ENCODE measurements at places on chromosomes 11 and 22.

DNA sequence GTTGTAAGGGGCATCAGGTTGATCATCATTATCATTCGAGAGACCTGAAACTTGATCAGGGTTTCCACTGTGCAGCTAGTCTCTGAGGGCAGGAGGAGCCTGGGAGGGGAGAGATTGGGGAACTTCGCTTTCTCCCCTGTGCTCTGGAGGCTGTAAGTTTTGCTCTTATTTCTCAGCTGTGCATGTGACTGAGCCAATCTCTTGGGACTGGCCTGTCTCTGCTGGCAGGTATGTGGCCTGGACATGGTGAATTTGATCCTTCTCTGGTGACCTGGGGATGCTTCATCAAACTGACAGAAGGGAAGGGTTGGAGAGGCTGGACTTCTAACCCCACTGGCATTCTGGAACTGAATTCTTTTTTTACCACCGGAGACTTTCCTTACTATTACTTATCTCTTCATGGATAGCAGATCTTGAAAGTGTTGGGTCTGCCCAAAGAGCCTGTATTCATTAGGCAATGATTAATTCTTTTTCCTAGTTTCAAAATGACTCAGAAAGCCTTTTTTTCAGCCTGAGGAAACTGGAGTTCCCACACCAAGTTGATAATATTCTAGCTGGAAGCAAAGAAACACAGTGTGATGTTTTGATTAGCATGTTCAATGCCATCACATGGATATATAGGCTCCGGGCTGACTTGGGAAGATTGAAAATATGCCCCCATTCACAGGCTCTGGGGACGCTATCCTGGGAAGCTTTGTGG lies 36.5 kb downstream of the TSPAN18 start:
- DNase-seq, result no peak

- DNase-seq, result no peak
Measured at GRCh38 chr11:44507491-44507890, 58.0 kb upstream of the CD82 start.

DNA sequence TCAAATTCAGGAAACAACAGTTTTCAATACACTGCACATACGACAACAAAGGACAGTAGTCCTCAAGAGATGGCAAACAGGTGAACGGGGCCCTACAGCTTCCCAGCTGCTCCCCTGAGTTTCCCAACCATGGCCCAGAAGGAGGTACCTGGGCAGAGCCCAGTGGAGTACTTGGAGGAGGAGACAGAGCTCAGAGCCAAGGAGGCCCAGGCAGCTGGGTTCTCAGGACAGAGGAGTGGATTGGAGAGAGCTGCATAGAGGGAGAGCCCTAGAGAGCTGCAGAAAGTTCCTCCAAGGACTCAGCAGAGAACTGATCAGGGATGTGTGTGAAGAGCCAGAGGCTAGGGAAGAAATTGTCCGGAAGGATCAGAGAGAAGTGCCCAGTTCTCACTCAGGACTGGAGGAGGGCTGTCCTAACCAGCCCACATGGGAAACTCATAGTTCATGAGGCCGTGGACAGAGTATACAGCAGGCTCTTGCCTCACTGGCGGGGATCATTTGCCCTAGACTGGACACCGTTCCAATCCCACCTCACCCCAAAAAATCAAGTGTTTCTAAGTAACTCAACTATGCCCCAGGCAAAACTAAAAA lies 7.6 kb upstream of the ASCL2 start:
- no peak for DNase-seq

GRCh38 chr11:18449251-18449650 lies 6.4 kb upstream of the LDHAL6A start:
- DNase-seq, result no peak

DNA sequence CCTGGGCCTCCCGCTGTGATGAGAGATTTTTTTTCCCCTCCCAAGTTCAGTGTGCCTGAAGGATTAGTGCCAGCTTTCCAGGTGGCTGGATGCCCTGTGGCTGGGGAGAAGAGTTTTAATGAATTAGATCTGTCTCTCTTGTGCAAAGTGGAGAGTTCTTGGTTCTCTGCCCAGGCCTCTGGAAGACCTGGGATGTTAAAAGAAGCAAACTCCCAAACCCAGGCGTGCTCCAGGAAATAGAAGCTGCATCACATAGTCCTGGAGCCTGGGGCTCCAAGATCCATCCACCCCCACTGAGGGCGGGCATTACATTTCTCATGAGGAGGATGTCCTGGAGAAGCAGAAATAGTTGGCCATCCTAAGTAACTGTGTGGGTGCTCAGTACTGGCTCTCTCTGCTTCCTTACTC lies 30.6 kb downstream of the SDHAF2 start:
- peak; percentile 31 for DNase-seq

DNA sequence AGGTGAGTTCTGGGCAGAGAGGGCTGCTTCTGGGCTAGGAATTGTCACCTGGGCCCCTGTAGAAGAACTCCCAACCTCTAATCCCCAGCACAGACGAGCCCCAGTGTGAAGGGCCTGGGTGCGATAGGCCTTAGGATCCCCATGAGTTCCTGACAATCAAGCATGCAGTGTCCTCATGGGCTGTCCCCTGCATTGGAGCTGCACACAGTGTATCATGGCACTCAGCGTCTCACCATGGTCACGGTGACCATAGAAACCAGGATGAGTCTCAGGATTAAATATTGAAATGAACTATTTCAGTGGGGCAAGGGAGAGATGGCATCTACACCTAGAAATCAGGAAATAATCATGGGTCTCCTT lies 292 bp downstream of the SCGB2A1 start:
- DNase-seq, result no peak

GRCh38 chr22:50190941-50191741 lies 5.4 kb downstream of the TRABD start:
- no peak for DNase-seq

- no peak for DNase-seq
Measured at GRCh38 chr11:111523343-111523742, 8.8 kb downstream of the HOATZ start.

GRCh38 chr11:10379426-10379825 lies 74.6 kb downstream of the ADM start:
- no peak for DNase-seq

- DNase-seq, result peak; percentile 38
Measured at GRCh38 chr22:38733724-38734381, 21.9 kb downstream of the SUN2 start.

DNA sequence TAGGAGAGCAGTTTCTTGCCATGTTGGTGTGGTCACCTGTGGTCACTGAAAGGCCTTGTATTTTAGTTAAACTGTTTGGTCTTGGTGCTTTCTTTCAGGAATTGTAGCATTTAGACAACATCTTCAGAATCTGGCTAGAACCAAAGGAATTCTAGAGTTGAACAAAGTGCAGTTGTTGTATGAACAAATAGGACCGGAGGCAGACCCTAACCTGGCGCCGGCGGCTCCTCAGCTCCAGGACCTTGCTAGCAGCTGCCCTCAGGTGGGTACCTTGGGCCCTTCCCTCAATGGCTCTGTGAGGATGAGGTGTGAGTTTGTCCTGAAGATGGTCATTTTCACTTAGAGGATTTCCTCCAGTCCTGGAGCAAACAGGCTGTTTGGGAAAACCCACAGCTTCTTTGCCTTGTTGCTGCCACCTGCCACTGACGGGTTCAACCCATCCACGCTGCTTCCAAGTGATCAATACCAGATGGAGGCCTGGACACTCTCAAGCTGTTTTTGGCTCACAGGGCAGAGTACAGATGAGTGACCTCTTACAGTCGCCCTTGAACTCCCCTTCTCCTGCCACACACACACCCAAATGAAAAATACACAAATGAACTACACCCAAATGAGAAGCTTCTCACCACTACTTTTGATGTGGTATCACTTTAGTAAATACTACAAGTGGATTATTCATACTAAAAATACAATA lies 45.2 kb downstream of the PPP2R1B start:
- DNase-seq, result no peak

GRCh38 chr11:12812849-12813248 lies 138.6 kb downstream of the TEAD1 start:
- DNase-seq, result no peak

- DNase-seq, result no peak
Measured at GRCh38 chr11:102518296-102519094, 12.1 kb downstream of the MMP7 start.

GRCh38 chr22:25959818-25960774 lies 209.2 kb upstream of the SEZ6L start:
- DNase-seq, result no peak

GRCh38 chr11:128896356-128896755 lies 5.2 kb downstream of the KCNJ5 start:
- DNase-seq, result no peak

DNA sequence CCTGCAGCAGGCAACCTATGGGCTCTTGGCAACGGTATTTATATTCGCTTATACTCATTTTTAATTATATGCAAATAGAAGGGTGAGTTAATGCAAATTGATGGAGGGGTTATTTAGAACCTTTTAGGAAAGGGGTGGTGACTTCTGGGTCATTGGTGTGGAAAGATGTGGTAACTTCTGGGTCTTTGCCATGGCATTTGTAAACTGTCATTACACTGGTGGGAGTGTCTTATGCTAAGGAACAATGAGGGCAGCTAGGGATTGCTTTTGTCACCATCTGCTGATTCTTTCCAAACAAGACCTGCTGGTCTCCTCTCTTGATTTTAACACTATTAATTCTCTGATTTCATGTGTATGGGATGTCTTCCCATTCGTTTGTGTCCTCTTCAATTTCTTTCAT lies 11.7 kb upstream of the KAT5 start:
- no peak for DNase-seq

DNA sequence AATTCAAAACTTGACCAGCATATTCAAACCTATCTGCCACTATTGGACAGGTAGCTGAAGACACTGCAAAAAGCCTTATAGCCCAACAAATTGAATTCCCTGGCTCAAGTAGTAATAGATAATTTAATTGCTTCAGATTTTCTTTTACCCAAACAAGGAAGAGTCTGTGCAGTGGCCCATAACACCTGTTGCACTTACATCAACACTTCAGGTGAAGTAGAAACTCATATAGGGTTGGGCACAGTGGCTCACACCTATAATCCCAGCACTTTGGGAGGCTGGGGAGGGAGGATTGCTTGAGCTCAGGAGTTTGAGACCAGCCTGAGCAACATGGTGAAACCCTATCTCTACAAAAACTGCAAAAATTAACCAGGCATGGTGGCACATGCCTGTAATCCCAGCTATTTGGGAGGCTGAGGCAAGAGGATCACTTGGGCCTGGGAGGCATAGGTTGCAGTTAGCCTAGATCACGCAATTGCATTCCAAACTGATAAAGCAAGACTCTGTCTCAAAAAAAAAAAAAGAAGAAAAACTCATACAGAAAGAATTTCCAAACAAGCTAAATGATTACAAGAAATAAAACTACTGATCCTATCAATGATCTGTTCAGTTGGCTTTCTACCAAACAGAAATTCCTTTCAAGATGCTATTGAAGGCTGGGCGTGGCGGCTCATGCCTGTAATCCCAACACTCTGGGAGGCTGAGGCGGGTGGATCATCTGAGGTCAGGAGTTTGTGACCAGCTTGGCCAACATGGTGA lies 9.5 kb downstream of the FOLR3 start:
- DNase-seq, result no peak

DNA sequence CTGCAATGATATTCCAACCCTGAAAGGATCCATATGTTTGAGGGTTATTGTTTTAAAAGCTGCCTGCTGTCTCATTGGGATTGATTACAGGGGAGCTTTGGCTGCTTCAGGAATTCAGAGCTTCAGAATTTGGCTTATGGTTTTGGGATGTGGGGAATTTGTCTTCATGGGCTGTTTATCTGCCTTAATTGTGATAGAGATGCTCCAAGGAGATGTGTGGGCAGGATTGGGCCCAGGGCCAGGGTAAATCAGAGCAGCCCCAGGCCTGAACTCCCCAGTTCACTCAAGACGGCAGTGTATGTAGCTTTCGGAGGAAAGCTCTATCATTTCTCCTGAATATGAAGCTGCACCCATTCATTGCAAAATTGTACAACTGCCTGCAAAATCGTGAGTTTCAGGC lies 88.5 kb downstream of the ALX4 start:
- no peak for DNase-seq

- DNase-seq, result no peak
Measured at GRCh38 chr11:34154059-34154875, 48.8 kb downstream of the NAT10 start.

- DNase-seq, result no peak
Measured at GRCh38 chr11:36056160-36056751, 112.4 kb downstream of the LDLRAD3 start.

DNA sequence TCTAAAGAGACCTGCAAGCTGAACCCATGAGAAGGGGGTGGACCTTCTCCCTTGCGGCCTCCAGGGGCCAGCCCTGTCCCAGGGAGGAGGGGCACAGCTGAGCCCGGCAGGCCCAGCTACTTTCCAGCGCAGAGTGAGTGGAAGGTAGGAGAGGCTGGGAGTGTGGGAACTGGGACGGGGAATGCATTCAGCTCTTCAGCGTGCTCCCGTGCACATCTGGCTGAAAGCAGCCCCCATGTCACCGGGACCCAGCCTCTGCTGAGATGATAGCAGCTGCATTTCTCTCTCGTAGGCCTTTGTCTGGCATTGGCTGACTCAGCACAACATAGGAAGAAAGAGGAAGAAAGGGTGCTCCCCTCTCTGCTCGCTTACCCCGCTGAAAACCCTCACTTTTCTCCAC lies 951.5 kb downstream of the TBC1D22A start:
- DNase-seq, result no peak

GRCh38 chr22:49023879-49024774 lies 803.5 kb downstream of the BRD1 start:
- DNase-seq, result no peak

DNA sequence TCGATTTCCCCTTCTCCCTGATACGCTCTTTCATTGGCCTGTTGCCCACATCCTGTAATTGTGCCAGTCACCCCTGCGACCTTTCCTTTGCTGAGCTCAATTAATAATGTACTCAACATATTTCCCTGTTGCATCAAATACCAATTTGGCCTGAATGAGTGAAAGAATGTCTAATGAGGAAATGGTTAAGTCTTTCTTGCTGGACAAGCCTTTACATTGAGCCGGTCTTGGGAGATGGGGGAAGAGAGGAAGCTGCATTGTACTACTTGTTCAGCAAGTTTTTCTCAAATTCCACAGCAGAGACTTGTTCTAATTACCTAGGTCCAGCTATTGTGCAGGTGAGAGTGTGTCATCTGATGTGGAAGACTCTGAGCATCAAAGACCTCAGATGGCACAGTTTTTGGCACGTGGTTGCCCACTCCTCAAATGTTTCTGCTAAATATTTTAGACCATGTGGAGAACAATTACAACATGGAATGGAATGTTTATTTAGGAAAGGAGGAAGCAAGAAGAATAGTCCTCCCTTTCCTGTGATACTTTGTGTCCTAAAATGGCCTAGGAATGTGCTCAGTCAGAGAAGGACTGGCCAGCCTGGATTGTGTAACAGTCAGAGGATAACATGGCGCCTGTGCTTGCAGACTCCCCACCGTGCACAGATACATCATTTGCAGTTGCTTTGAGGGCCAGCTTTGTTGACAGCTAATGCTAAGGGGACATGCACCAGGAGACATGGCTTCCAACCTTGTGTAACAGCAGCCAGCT lies 129.5 kb upstream of the E2F8 start:
- no peak for DNase-seq

- DNase-seq, result no peak
Measured at GRCh38 chr22:19079691-19080090, 42.5 kb downstream of the DGCR2 start.

Data from NCI-H524 treated with DMSO at 0.1 percent for 48 hours (cell line).